Activated CD4-positive, alpha-beta T cell treated with anti-CD3 and anti-CD28 coated beads, Interleukin-2, amount 50 U/mL, for 24 hours (primary cell): ENCODE measurements at places on chromosomes 3 and 15.

DNA sequence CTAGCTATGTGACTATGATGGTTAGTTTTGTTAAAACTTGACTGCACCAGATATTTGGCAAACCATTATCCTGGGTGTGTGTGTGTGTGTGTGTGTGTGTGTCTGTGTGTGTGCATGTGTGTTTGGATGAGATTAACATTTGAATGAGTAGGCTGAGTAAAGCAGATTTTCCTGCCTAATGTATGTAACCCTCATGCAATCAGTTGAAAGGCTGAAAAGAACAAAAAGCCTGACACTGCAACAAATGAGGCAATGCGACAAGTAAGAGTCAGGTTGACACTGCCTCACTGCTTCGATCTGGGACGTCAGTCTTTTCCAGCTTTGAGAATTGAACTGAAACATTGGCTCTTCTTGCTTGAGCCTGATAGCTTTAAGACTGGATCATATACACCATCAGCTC is 643.0 kb downstream of the NAALADL2 start:
- no peak for DNase-seq

DNA sequence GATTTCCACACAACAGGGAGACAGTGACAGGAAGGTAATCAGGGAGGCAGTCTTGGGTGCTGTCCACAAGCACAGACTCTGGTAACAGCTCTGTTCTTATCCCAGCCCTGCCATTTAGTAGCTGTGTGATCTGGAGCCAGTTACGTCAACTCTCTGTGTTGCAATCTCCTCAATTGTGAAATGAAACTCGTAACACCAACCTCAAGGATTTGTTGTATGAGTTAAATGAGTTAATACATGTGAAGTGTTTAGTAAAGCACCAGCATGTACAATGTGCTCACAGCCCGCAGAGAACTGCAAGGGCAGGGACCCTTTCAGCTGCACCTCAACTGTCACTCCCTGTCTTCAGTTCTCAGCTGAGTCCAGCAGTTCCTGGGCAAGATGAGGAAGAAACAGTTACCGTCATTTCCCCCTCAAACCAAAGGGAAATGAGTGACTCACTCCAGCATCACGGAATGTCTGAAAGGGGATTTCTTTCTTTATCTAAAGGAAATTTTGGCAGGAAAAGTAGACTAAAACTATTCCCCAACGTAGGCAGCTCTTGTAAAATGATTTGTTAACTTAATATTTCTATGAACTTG is 39.9 kb upstream of the MB21D2 start:
- DNase-seq, result peak; percentile 1

DNA sequence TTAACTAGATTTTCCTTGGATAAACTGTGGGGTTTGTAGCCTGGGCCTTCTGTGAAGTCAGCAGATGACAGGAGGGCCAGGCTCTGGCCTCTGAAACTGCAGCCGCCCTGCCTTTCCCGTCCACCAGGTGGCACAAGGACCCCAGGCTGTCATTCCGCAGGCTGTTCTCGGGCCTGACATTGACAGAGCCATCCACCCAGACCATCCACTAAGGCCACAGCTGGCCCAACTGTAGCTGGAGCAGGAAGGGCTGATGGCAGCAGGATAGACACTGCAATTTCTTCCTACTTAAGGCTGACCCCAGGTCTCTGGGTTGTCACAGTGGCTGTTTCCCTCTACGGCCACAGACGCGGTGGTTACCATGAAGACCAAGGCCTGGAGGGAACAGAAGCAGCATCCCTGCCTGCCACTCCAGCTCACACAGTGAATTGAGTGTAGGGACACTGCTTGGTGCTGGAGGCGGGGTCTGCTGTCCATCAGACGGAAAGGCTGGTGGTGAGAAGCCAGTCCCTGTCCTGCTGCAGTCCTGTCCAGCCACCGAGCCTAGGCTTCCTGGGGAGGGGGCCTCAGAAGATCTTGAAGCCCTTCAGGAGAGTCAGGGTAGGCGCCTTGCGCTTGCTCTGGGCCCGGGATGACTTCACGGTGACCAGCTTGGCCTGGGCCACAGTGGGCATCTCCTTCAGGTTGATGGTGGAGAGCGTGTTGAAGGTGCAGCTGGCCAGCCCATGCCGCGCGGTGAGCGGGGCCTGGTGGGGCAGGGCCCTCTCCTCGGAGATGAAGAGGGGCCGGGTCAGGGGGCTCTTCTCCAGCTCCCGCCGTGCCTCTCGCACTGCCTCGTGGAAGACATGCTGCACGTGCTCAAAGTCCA is 9.4 kb downstream of the SLC51B start:
- peak; percentile 20 for DNase-seq

- no peak for DNase-seq
Observed at GRCh38 chr3:44890852-44891251, 16.4 kb downstream of the TGM4 start.

DNA sequence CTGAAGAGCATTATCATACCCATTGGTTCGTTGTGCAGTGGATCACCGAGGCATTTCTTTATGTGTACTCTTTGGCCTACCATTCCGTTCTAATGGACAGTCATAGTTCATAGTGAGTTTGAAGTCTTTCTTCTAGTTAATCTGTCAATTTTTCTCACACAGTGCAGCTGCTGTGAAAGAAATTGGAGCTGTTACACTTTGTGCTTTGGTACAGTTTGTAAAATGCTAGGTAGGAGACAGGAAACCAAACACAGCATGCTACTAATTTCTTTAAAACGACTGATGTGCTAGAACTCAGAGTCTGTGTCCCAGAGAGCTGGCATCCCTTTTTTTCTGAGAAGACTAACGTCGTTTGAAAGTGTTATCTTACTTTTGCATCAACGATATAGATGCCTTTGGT is 218.9 kb downstream of the CNTN4 start:
- DNase-seq, result no peak

- no peak for DNase-seq
Observed at GRCh38 chr15:82651708-82652107, 4.5 kb upstream of the CPEB1 start.

- no peak for DNase-seq
Observed at GRCh38 chr3:32888739-32889138, 62.7 kb upstream of the CCR4 start.

DNA sequence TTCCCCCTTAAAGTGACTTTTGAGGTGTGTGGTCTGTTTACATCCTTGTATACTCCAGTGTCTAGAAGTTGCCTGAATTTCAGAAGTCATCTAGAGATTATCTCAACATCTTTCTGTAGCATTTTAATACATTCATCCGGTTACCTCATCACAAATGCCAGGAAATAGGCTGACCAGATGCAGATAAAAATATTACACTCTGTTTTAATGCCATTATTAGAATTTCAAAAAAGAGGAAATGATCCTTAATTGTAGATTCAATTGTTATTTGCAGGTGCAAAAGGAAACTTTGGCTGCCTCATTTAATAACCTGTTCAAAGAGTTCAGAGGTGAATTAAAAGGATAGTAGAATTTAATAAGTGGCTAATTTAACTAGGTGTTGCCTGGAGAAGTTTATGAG is 290.9 kb downstream of the C3orf38 start:
- DNase-seq, result no peak

- DNase-seq, result no peak
Observed at GRCh38 chr15:79779746-79780145, 117.1 kb downstream of the MTHFS start.

DNA sequence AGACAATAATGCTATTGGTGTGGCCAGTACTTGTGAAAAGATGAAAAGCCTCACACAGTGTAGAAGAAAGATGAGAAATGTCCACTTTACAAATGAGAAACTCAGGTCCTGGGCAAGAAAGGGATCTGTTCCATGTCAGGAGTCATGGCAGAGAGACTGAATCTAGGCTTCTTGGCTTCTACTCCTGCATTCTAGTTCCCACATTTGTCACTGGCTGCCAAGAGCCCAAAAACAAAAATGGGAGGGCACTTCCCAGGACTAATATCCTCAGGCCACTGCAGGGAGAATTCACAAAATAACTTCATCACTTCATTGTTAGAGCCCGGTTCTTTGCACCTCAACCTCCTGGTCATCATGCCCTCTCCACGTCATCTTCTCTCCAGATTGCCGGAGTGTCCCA is 337.5 kb downstream of the NTRK3 start:
- no peak for DNase-seq

DNA sequence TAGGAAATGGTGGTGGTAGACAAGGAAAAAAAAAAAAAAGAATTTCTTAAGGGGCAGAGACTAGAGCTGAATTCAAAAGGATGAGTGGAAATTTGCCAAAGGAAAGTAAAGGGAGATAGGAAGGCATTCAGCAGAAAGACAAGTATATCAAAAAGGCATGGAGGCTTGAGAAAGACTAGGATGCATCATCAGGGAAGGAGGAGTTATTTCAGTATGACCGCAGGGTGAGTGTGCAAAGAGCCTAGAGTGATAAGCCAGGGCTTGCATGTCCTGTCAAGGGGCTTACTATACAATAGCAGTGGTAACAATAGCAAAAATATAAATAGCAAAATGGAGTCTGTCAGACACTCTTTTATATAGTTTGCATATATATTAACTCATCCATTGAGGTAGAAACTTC is 112.0 kb downstream of the FRMD4B start:
- no peak for DNase-seq

- peak; percentile 94 for DNase-seq
Observed at GRCh38 chr3:171459942-171460724, at the start of gene TNIK. Gene TNIK (minus strand): TSS chr3:171460405. CDS start chr3:171460063, 342 bp downstream.

GRCh38 chr15:68232449-68232848 is 2.9 kb upstream of the CLN6 start:
- DNase-seq, result no peak

DNA sequence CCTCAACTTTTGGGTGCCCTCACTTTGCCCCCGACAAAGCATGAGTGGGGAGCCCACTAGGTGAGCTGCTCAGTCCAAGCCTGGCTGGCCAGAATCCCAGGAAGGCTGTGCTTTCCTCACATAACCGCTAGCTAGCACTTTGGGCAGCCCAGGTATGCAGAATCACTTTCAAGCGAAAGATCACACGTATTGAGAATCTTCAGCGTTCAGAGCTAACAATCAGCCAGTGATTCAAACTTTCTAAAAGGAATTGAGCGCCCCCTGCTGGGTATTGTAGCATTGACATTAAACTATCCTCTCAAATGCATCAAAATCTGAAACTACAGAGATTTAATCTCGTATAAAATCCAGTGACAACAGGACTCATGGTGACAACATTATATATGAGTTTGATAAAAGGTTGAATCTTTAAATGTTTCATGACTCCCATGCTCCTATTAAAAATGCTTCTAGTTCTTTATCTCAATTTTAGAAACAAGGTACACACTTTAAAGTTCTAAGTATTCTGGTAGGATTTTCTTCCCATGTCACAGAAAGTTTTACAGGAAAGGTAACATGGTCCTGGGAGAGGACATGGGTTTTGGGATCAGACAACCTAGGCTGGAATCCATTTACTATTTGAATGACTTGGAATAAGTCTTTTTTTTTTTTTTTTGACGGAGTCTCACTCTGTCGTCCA is 11.8 kb downstream of the ANAPC13 start:
- DNase-seq, result peak; percentile 77

GRCh38 chr3:107904536-107905066 is 186.2 kb downstream of the CD47 start:
- no peak for DNase-seq

GRCh38 chr3:184565421-184566211 is 4.0 kb downstream of the EPHB3 start:
- DNase-seq, result no peak

GRCh38 chr3:172126741-172127140 is 87.4 kb downstream of the FNDC3B start:
- DNase-seq, result no peak

DNA sequence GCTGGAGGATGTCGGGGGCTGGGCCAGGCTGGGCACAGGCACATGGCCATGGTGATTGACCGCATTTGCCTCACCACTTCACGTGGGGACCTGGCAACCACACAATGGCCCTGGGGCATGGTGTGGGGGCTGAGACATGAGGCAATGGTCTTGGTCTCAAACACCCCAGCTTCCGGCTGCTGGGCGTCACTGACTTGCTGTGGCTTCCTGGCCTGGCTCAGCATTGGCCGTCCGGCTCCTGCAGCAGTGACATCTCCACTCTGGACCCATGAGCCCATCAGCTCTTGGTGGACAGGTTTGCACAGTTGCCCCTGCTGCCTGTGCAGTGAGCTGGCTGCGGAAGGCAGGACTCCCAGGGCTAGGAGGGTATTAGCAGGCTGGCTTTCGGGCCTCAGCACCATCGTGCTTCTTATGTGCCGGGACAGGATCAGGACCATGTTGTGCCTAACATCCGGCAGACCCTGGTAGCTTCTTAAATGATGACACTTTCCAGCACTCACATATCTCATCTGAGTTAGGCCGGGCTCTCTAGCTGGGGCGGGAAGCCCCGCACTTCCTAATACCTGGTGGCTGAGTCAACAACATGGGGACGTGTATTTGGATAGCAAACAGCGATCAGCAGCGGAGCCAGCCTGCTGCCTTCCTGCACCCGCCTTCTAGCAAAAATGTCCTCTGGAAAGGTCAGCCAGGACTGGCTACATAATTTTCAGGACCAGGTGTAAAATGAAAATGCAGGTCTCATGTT is 34.1 kb downstream of the ZNF710 start:
- no peak for DNase-seq

- DNase-seq, result no peak
Observed at GRCh38 chr3:25114532-25114931, 313.5 kb upstream of the RARB start.

GRCh38 chr3:15241341-15241740 is 35.3 kb downstream of the CAPN7 start:
- DNase-seq, result no peak

DNA sequence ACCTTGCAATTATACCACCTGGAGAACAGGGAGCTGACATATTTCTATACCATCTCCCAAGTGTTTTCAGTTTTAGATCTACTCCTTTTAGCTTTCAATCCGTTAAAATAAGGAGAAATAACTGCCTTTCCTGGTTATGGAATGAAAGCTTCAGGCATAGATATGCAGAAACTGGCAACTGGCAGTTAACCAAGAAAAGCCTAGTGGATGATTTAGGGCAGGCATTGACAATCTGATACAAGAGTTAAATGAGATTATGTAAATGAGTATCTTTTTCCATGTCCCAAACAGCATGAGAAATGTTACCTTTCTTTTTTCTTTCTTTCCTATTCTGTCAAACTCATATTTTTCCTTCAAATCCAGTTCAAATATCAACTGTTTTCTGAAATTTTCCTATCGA is 689.1 kb upstream of the DPPA4 start:
- DNase-seq, result no peak

DNA sequence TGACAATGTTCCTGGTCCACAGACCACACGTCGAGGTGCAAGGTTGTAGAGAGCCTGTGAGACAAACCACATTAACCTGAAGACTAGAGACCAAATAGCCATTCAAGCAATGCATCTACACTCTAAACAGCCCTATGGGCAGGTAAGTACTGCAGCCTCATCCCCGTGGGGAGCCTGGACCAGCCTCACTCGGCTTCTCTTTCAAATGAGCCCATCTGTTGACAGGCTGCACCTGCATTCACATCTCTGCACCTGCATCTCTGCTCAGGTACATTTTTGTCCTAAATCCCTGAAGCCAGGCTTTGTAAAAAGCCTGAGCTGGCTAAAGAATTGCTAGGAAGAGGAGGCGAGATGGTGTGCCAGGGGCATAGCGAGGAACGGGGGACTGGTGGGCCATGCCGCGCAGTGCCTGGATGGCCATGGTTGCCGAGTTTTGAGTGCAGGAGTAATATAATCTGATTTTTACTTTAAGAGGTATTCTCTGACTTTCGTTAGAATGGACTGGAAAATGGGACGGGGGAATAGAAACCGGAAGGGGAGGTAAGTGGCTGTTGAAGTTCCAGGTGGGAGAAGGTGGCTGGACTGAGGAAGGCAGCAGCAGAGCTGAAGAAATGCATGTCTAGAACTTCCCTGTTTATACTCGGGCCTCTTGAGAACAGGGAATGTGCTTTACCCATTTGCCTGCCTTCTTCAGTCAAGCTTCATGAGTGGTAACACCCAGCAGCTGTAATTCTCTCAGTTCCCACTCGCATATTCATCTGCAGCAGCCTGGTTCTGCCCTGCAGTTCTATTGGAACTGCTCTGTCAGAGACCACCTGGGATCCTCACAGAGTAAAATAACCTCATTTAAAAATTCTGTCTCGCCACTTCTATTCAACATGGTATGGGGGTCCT is 226.4 kb downstream of the OPA1 start:
- no peak for DNase-seq
